ENCODE measurements at places on chromosomes 3 and 15.

DNA sequence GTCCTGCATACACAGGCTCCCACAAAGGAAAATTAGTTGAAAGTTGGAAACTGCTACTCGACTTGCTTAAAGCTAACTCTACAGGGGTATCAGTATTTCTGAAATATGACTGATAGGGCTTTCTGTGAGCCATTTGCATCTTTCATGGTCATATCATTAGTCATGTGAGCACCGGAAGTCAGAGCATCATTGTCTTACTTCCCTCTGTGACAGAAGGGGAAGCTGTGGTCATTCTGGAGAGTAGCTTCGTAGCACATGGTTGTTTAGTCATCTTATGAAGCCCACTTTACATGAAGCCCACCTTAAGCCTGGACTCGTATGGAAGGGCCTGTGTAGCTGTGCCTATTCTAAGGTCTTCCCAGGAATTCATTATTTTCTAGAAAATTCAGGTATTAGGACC lies 69.0 kb downstream of the COL6A5 start:
- peak; percentile 32 for DNase-seq

DNA sequence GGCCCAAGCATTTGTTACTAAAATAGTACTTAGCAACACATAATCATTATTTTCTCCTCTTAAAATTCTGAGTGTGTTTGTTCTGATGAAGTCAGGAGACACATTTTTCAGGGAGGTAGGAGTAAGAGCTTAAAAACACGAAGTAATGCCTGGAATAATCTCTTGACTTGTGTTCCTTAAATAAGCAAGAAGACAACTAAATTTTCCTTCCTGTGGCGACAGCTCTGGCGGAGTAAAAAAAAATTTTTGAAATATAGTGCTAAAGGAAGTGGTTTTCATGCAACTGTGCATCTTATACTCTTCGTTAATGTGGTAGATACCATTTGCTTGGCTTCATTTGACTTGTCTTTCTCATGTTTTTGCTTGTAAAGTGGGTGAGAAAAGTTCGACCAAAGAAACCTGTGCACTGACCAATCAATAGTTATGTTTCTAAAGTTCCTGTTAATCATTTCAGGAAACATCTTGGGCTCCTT lies 11.1 kb upstream of the MBNL1 start:
- DNase-seq, result no peak

GRCh38 chr3:23106666-23107065 lies 96.5 kb upstream of the UBE2E2 start:
- no peak for DNase-seq

GRCh38 chr3:169661361-169662131 lies 2.0 kb downstream of the MECOM start:
- DNase-seq, result no peak

GRCh38 chr15:64754663-64755426 lies 20.5 kb downstream of the RBPMS2 start:
- no peak for DNase-seq

DNA sequence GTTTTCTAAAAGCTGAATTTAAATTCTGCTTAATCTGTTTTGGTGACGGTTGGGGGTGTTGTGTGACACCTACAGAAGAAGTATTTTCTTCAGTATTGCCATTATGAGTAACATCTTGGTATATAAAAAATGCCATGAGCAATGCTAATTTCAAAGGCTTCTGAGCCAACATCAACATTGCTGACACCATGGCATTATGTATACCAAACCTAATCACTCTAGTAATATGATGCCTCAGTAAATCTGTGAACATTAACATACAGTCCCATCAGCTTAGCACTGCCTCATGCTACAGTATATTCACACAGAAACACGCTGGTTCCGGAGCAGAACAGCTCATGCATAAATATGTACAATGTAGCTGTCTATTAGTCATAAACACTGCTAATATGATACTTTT lies 75.8 kb downstream of the ZPLD1 start:
- DNase-seq, result no peak

GRCh38 chr3:65005486-65005885 lies 317.7 kb upstream of the ADAMTS9 start:
- DNase-seq, result no peak

GRCh38 chr15:88873786-88874185 lies 21.6 kb downstream of the HAPLN3 start:
- DNase-seq, result no peak

DNA sequence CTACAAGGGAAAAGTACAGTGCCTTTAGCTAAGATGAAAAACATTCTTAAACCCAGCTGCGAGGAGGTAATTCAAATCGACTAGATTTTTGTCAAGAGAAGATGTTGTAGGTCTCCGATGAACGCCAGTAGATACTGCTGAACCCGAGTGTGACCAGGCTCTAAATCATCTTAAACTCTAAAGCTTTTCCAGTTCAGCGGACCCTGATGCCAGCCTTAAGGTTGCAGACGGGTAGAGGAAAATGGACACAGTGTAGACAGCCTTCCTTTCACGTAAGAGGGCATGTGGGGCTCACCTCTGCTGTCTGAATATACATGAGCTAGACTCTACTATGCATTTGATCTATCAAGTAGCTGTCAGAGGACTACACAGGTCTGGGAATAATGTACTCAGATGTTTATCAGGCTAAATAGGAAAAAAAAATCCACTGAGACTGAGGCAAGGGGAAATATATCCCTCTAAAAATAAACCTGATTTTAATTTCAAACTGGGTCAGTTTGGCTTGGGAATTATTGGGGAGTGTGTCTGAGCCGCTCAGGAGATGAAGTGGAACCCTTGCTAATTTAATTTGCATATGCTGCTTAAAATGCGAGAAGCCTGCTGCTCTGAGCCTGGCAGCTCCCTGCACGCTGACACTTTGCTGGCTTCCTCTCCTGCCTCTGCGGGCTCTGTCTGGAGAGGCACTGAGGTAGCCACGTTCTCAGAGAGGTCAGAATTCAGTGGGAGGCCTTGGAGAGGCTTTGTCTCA lies 151.9 kb downstream of the CADPS start:
- no peak for DNase-seq

GRCh38 chr15:67641453-67641852 lies 99.0 kb downstream of the MAP2K5 start:
- DNase-seq, result no peak

DNA sequence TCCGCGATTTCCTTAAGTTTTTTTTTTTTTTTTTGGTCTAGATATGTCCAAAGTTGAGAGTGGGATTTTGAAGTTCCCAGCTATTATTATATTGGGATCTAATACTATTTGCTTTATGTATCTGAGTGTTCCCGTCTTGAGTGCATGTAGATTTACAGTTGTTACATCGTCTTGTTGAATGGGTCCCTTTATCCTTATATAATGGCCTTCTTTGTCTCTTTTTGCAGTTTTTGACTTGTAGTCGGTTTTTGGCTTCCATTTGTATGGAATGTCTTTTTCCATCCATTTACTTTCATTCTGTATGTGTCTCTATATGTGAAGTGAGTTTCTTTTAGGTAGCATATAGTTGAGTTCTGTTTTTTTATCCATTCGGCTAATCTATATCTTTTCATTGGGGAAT lies 35.6 kb downstream of the CRYBG3 start:
- no peak for DNase-seq

DNA sequence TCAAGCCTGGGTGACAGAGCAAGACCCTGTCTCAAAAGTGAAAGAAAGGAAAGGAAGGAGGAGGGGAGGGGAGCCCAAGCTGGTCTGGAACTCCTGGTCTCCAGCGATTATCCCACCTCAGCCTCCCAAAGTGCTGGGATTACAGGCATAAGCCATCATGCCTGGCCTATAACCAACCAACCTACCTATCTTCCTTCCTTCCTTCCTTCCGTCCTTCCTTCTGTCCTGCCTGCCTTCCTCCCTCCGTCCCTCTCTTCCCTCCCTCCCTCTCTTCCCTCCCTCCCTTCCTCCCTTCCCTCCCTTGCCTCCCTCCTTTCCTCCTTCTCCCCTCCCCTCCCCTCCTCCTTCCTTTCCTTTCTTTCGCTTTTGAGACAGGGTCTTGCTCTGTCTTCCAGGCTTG lies 56.7 kb upstream of the HACD2 start:
- DNase-seq, result no peak

DNA sequence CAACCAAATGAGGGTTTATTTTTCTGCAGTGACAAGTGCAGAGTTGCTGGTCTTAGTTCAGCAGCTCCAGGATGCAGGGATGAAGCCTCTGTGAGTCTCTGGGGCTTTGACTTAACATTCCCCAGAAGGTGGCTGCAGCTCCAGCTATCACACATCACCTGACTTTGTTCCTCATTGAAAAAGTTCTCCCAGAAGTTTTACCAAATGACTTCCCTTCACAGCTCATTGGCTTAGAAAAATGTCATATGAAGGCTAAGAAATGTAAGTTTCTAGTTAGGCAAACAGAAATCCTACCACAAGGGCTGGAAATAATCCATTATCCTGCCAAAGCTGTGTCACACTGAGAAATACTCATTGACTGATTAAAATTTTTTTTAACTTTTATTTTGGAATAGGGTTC lies 184.9 kb downstream of the MINAR1 start:
- no peak for DNase-seq

DNA sequence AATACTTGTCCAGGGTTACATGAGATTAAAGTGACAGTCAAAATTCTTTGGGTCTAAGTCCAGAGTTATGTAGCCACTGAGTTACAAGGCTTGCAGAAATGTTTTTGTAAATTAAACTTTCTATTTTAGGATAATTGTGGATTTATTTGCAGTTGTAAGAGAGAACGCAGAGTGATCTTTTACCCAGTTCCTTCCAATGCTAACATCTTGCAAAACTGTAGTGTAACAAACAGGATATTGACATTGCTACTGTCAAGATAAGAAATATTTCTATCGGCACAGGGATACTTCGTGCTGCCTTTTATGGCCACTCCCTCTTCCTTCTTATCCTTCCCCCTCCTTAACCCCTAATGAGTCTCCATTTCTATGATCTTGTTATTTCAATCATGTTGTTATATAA lies 1022.9 kb downstream of the MCTP2 start:
- no peak for DNase-seq

GRCh38 chr15:51888593-51889195 lies 59.2 kb downstream of the TMOD3 start:
- no peak for DNase-seq

DNA sequence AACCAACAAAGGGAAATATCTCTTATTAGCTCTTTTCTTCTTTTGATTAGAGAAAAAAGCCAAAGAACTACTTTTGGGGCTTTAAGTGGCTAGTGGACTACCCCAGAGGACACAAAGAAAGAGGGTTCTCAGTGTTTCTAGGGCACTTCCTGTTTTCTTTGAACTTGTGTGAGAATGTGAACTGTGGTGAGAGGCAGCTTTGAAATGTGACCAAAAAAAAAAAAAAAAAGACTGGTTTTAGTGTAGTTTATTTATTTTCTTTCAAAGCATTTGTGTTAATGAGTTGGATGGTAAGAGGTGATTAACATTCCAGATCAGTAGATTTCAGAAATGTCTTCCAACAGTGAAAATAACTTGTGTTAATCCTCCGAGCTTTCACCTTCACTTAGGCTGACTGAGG lies 32.4 kb downstream of the SELENOT start:
- no peak for DNase-seq

GRCh38 chr3:60303160-60303559 lies 948.1 kb downstream of the FHIT start:
- DNase-seq, result no peak
